ENCODE measurements at places on chromosomes 12 and 14. TPM values are rescaled to one million over a fixed set of nuclear protein-coding genes. Genes with fewer than 3 reads are reported as not detected.

The WDHD1 gene
- total RNA-seq, result 15.5 TPM

The GLIPR1L2 gene
- 0.77 TPM for total RNA-seq

DNA sequence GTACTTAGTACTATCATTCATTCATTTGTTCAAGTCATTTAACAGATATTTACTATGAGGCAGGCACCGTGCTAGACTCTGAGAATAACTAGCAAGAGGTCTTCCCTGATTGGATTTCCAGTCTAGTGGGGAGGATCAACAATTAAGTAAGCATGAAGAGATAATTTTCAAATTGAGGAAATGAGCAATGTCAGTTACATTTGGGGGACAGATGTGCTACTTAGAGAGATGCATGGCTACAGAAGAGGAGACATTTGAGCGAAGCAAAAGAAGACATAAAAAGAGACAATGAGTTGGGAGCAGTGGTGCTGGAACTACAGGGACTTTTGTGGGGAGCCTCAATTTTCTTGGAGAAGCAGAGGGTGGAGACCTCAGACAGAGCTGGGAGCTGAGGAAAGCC lies 7.7 kb downstream of the KCNA5 start:
- peaks cover 66% of the 10 kb centered on the region for H3K27me3 ChIP-seq
- no peak overlapping the region for H3K4me3 ChIP-seq
- H3K4me1 ChIP-seq, result peaks cover 9% of the 10 kb centered on the region
- no peak overlapping the region for H3K27ac ChIP-seq
- DNase-seq, result no peak

- no peaks in the 10 kb centered on the region for H3K36me3 ChIP-seq
- H3K27ac ChIP-seq, result no peak overlapping the region
- no peaks in the 10 kb centered on the region for H3K27me3 ChIP-seq
- no peaks in the 10 kb centered on the region for H3K4me1 ChIP-seq
These were observed 3.6 kb downstream of the CMA1 start for GRCh38 chr14:24504425-24504950.

DNA sequence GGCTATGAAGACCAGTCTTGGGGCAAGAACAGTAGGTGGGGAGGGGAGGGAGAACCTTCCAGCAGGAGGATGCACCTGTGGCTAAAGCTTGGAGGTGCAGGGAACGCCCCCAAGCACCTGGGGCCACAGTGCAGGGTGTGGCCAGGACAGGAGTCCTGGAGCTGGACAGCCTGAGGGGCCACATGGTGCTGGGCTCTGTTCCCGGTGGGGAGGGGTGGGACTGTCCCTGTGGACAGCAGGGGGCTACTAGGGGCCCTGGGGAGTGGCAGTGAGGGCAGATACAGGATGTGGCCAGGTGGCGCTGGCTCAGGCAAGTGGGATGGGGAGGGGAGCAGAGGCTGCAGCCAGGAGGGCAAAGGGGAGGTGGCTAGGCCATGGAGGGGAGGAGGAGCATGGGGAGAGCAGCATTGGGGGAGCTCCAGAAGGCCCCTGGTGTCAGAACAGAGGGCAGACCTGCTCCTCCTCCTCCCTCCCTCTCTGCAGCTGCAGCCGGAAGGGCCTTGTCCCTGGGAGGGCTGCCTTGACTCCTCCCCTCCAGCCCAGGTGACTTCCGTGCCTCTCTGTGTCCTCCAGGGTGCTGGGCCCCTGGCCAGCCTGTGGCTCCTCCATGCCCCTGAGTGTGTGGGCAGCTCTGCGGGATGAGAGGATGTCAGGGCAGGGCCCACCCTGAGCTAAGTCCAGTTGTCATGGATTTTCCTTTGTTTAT lies 68.4 kb upstream of the DLK1 start:
- peaks cover 32% of the 10 kb centered on the region for H3K27me3 ChIP-seq
- H3K27ac ChIP-seq, result no peak overlapping the region
- peaks cover 5% of the 10 kb centered on the region for H3K4me1 ChIP-seq
- no peaks in the 10 kb centered on the region for H3K36me3 ChIP-seq

GRCh38 chr12:63964301-63964700 lies 119.8 kb downstream of the SRGAP1 start:
- H3K27ac ChIP-seq, result no peak overlapping the region
- no peak for DNase-seq
- no peaks in the 10 kb centered on the region for H3K27me3 ChIP-seq
- peaks cover 10% of the 10 kb centered on the region for H3K4me1 ChIP-seq

GRCh38 chr14:74611650-74612349 lies at the start of gene LTBP2:
LTBP2 (minus strand) TSS chr14:74612237; CDS start chr14:74611944, 293 bp downstream.
- peak within 1 kb of the TSS; percentile 78 for H3K4me3 ChIP-seq
- H3K27ac ChIP-seq, result no peak within 1 kb of the TSS
- peaks cover 6% of the 10 kb centered on the region for H3K4me1 ChIP-seq
- H3K36me3 ChIP-seq, result no peaks in the 10 kb centered on the region
- no peak for DNase-seq
- peaks cover 60% of the 10 kb centered on the region for H3K27me3 ChIP-seq

GRCh38 chr12:12561371-12562015 lies 1.2 kb downstream of the DUSP16 start:
- peak overlapping the region; percentile 91 for H3K4me3 ChIP-seq
- DNase-seq, result peak; percentile 72
- peaks cover 8% of the 10 kb centered on the region for H3K4me1 ChIP-seq
- H3K36me3 ChIP-seq, result peaks cover 40% of the 10 kb centered on the region
- H3K27ac ChIP-seq, result peak overlapping the region; percentile 93
- peaks cover 3% of the 10 kb centered on the region for H3K27me3 ChIP-seq

GRCh38 chr12:83185241-83185640 lies 498.5 kb downstream of the TMTC2 start:
- H3K27me3 ChIP-seq, result no peaks in the 10 kb centered on the region
- no peak overlapping the region for H3K4me3 ChIP-seq
- H3K36me3 ChIP-seq, result no peaks in the 10 kb centered on the region
- H3K27ac ChIP-seq, result no peak overlapping the region
- no peaks in the 10 kb centered on the region for H3K4me1 ChIP-seq

- H3K36me3 ChIP-seq, result peaks cover 3% of the 10 kb centered on the region
- H3K27me3 ChIP-seq, result no peaks in the 10 kb centered on the region
- DNase-seq, result no peak
- H3K4me1 ChIP-seq, result no peaks in the 10 kb centered on the region
These were observed 99.9 kb downstream of the SYT1 start for GRCh38 chr12:78964521-78964920.

DNA sequence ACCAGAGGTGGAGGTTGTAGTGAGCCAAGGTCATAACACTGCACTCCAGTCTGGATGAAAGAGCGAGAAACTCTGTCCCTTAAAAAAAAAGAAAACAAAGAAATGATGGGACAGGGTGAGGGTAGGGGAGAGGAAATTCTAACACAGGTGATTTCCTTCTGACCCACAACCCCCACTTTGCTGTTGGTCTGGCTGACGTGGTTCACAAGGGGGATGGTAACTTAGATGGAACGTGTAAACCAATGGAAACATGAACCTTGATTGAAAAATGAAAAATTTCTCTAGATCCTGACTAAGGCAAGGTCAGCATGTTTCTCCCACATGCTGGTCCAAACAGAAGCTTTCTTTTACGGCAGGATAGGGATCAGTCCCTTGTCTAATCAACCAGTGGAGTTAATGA lies 15.8 kb upstream of the RIOX1 start:
- no peaks in the 10 kb centered on the region for H3K36me3 ChIP-seq
- no peak overlapping the region for H3K4me3 ChIP-seq
- H3K27ac ChIP-seq, result no peak overlapping the region
- no peak for DNase-seq
- no peaks in the 10 kb centered on the region for H3K27me3 ChIP-seq
- H3K4me1 ChIP-seq, result peaks cover 7% of the 10 kb centered on the region

DNA sequence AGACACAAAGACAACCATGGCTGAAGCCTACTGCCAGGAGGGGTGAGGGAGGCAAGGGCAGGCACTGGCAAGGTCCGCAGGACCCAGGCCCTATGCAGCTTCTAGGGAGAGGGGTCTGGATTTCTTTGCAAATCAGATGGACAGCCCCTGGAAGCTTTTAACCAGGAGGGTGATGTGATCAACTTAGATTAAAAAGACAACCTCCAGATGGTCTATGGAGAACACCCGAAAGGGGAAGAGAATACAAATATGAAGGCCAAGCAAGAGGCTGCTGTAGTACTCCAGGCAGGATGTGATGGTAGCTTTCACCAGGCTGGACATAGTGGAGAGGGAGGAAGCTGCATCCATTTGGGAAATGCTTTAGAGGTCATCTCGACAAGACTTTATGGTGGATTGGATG lies 83.3 kb upstream of the TSPAN11 start:
- no peak for DNase-seq
- no peaks in the 10 kb centered on the region for H3K36me3 ChIP-seq
- H3K27me3 ChIP-seq, result peaks cover 45% of the 10 kb centered on the region

GRCh38 chr14:97624985-97625384 lies 827.8 kb downstream of the VRK1 start:
- peaks cover 8% of the 10 kb centered on the region for H3K27me3 ChIP-seq
- H3K27ac ChIP-seq, result no peak overlapping the region
- no peaks in the 10 kb centered on the region for H3K36me3 ChIP-seq
- DNase-seq, result no peak
- H3K4me3 ChIP-seq, result no peak overlapping the region

DNA sequence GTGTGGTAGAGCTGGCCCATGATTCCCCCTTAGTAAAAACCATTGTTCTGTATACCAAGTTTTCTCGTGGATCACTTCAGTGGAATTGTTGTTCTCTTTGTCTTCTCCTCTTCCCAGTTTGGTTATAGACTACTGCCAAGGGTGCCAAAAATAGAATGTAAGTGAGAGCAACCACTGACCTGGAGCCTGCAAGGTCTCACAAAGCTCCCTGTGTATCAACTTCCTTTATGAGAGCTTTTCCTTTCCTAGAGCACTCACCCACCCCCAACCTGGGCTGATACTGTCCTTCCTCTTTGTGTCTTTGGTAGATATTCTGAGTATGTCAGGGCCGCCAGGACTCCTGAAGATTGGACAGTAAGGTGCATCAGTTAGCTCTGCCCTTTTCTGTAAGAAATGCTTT lies 101.0 kb downstream of the SCN8A start:
- H3K4me1 ChIP-seq, result peaks cover 3% of the 10 kb centered on the region
- H3K27ac ChIP-seq, result no peak overlapping the region
- no peaks in the 10 kb centered on the region for H3K36me3 ChIP-seq
- no peaks in the 10 kb centered on the region for H3K27me3 ChIP-seq
- no peak overlapping the region for H3K4me3 ChIP-seq

GRCh38 chr12:55610598-55610997 lies 26.1 kb upstream of the OR10P1 start:
- no peaks in the 10 kb centered on the region for H3K36me3 ChIP-seq
- peaks cover 12% of the 10 kb centered on the region for H3K27me3 ChIP-seq
- no peak overlapping the region for H3K27ac ChIP-seq
- DNase-seq, result no peak
- H3K4me3 ChIP-seq, result no peak overlapping the region
